ENCODE measurements at places on chromosomes 12 and 14. TPM values are rescaled to one million over a fixed set of nuclear protein-coding genes. Genes with fewer than 3 reads are reported as not detected.

The TAS2R50 gene
- 0.25 TPM for total RNA-seq

The LRP1-AS gene
- not detected for total RNA-seq

The PTGDR gene
- total RNA-seq = 1.1 TPM

The PDE3A gene
- 171 TPM for total RNA-seq

The CD4 gene
- total RNA-seq = 8.4 TPM

Data from left ventricle myocardium superior (tissue), 1 donor.